ENCODE measurements at places on chromosomes 6 and 20. TPM values are rescaled to one million over a fixed set of nuclear protein-coding genes. Genes with fewer than 3 reads are reported as not detected.

The THEMIS gene
- total RNA-seq, result not detected

The SS18L1 gene
- 75.9 TPM for total RNA-seq

The DCDC2 gene
- 6.7 TPM for total RNA-seq

The DEFB125 gene
- total RNA-seq, result not detected

The IL17F gene
- not detected for total RNA-seq

The RREB1 gene
- 3.5 TPM for total RNA-seq

The TTLL9 gene
- total RNA-seq, result 7.4 TPM

The ENPP4 gene
- 41.8 TPM for total RNA-seq

The ZBTB12 gene
- total RNA-seq, result 19.4 TPM

The ARMC2 gene
- total RNA-seq, result 29.5 TPM

The SLC22A3 gene
- total RNA-seq, result 3.9 TPM

The UNC5CL gene
- 0.23 TPM for total RNA-seq

The TAAR5 gene
- not detected for total RNA-seq

The KCNK15 gene
- not detected for total RNA-seq

The FAM229B gene
- 32.5 TPM for total RNA-seq

The C20orf96 gene
- 7.2 TPM for total RNA-seq

The HCRTR2 gene
- total RNA-seq, result 30.0 TPM

The OPN5 gene
- not detected for total RNA-seq

The DNAAF9 gene
- total RNA-seq, result 42.0 TPM

The AVP gene
- 51.9 TPM for total RNA-seq

The FKBP1C gene
- total RNA-seq, result 0.69 TPM

The ERVFRD-1 gene
- total RNA-seq, result not detected

The RTF2 gene
- total RNA-seq, result 56.1 TPM

The KCNB1 gene
- total RNA-seq, result 14.8 TPM

The C20orf204 gene
- total RNA-seq, result 3.7 TPM

The LRP11 gene
- total RNA-seq, result 41.3 TPM

The SNAI1 gene
- total RNA-seq, result 0.23 TPM

The OR2B6 gene
- not detected for total RNA-seq

The MCM8 gene
- 5.3 TPM for total RNA-seq

The FAM217A gene
- not detected for total RNA-seq

The KIF6 gene
- total RNA-seq, result 6.7 TPM

The MSH5 gene
- total RNA-seq, result 8.8 TPM

The UBD gene
- total RNA-seq, result not detected

The KCNK17 gene
- total RNA-seq, result 0.69 TPM

The POM121L2 gene
- total RNA-seq, result not detected

The TTBK1 gene
- 16.8 TPM for total RNA-seq

The PROCR gene
- total RNA-seq, result 10.4 TPM

The BPIFB2 gene
- total RNA-seq, result not detected

The DNAH8 gene
- under 0.01 TPM for total RNA-seq

The TSHZ2 gene
- total RNA-seq, result 22.1 TPM

The GNAS-AS1 gene
- total RNA-seq, result 1.2 TPM

The RAET1L gene
- 0.23 TPM for total RNA-seq
